Naive B cell (primary cell): ENCODE measurements at places on chromosomes 5 and 9.

DNA sequence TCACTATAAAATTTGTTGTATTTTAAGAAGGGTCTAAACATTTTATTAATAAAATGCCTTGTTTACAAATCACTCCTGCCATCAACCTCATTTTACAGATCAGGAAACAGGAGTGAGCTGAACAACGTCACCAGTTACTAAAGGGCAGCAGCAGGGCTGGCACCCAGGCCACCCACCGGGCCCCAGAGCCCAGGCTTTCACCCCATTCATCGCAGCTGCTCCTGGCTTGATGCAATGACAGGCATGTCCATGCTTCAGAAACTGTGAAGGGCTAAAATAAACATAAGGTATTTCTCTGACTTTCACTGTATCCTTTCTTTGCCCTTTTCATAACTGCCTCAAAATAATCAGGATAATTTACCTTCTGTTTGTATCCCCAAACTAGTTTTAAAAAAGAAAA, 18.1 kb downstream of the MED27 start:
- no peak for DNase-seq

- DNase-seq: peak; percentile 84
Observed at GRCh38 chr9:129068990-129069861, 11.7 kb upstream of the DOLPP1 start.

DNA sequence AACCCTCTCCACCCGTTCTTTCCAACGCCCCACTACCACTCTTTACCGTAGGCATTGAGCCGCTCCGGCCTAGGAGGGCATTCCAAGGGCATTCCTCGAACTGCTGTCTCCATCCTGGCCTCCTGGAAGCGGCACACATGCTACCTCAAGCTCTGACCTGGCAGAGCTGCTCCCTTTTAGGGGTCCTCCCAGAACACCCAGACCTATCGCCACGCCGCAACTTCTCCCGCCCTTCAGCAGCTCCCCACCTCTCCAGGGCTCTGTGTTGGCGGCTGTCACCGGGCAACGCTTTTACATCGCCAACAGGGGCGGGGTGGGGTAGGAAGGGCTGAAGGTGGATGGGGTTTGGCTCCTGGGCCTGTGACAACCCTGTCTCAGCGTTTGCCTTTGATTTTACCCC, 4.6 kb upstream of the MYORG start:
- no peak for DNase-seq

DNA sequence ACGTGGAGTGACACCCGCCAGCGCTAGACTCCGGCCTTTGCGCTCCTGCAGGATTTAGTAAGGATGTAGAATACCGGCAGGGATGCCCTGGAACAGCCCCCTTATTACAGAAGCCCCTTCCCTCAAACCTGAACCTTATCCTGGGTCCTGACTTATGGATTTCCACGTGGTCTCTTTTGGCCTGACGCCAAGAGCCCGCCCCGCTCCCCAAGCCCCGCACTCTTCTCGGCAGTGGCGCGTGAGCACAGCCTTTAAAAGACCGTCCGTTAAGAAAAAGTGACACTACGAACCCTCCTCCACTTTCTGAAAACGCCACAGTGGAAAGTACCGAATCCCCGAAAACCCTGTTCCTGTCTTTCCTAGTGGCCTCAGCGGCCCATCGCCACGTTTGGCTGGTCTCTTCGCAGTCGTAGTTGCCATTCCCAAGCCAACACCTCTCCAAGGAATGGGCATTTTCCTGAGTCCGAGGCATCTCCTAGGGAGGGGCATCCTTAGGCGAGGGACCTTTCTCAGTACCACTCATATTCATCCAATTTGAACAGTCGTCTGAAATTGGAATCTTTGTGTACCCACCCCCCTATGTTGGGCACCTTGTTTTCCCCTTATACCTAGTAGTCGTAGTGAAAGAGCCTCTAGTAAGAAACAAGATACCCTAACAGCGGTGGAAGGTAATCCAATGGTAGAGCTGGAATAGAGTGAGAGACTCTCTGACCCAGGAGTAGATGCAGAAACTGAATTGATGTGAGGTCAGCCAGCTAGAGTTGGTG, 732 bp upstream of the MCIDAS start:
- DNase-seq: no peak

DNA sequence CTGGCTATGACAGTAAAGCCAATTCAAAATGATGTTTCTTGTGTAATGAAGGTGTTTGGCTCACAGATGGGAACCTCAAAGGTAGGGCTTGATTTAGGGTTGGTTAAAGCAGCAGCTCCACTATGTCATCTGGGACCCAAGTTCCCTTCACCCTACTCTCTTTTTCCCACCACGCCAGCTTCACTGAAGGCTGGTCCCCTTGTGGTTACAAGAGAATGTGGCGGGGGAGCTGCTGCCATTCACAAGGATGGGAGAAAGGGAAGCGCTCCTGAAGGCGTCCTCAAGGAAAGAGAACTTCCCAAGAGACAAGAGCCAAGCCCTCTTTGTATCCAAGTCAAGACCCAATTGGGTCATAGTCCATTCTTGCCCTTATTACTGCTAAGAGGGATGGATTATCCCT, 72.7 kb downstream of the NTRK2 start:
- no peak for DNase-seq

GRCh38 chr5:127700237-127700766, 2.9 kb upstream of the CCDC192 start:
- no peak for DNase-seq

GRCh38 chr5:141223112-141223783, at the start of gene PCDHB14:
TSS of gene PCDHB14 (plus strand) at chr5:141223343. CDS start at chr5:141223506, 163 bp downstream.
- no peak for DNase-seq

DNA sequence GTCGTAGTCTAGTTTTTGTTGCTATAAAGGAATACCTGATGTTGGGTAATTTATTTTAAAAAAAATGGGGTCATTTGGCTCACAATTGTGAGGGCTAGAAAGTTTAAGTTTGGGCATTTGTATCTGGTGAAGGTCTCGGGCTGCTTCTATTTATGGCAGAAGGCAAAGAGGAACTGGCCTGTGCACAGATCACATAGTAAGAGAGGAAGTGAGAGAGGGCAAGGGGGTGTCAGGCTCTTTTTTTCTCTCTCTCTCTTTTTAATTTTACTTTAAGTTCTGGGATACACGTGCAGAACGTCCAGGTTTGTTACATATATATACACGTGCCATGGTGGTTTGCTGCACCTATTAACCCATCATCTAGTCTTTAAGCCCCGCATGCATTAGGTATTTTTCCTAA, 453.3 kb downstream of the DIRAS2 start:
- peak; percentile 71 for DNase-seq

DNA sequence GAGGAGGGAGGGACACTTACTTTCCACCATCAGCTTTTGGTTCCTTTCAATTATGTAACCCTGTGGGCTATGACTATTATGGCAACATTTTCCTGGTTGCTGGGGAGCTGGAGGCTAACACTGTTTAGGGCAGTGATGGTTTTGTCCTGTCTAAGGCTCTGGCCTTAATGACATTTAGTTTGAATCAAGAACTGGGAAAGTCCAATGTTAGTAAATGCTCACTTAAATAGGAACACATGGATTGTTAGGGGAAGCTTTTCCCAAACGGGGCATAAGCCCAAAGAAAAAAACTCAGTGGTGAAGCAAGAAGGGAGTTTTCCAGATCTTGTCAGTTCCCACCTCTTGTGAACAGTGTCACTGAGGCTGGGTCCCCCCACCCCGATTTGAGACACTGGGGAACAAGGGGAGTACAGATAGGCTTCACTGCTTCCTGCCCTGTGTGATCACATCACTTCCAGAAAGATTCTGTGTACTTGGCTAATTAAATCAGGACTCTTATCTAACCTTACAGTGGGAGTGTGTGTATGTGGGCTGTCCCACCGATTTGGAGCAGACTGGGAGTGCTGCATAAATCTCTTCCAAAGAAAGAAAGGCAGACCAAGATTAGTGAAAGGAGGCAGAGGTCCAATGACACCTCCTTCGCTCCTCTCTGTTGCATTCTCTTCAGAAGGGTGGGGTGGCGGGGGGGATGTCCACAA, 206.4 kb downstream of the PTTG1 start:
- no peak for DNase-seq

- no peak for DNase-seq
Observed at GRCh38 chr9:126626127-126626925, 12.6 kb downstream of the LMX1B start.

DNA sequence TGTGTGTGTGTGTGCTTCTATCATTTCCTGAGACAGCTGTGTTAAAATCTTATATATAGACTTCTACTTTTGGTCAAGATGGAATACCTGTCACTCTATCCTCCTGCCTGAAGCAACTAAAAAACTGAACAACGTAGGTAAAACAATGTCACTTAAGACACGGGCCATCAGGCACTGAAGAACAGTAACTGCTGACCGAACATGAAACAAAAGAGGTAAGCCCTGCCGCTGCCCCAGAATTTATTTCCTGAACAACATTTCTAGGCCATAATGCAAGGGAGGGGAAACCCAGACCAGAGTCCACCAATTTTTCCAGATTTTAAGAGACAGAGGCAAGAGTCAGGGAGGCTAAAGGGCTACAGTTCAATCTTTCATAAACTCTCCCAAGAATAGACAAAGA, 156.0 kb downstream of the CDC42SE2 start:
- DNase-seq: no peak

DNA sequence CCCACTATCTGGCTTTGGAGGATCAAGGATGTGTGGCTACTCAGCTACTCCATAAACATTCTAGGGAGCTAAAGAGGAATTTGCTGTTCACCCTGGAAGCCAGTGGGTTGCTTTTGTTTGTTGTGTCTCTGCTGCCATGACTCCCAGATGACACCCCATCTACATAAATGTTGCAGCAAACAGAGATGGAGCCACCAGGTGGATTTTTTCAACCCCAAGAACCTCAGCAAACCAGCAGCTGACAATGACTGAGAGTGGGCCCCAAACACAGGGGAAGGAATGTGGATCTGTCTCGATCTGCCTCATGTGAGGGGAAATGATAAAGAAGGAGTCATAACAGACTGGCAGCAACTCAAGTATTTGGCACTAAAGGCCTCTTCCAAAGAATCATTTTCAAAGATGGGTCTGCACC, 132.7 kb upstream of the TNC start:
- no peak for DNase-seq

- no peak for DNase-seq
Observed at GRCh38 chr9:21862871-21863270, 60.4 kb downstream of the MTAP start.

GRCh38 chr5:7261049-7261448, 134.9 kb upstream of the ADCY2 start:
- DNase-seq: no peak

DNA sequence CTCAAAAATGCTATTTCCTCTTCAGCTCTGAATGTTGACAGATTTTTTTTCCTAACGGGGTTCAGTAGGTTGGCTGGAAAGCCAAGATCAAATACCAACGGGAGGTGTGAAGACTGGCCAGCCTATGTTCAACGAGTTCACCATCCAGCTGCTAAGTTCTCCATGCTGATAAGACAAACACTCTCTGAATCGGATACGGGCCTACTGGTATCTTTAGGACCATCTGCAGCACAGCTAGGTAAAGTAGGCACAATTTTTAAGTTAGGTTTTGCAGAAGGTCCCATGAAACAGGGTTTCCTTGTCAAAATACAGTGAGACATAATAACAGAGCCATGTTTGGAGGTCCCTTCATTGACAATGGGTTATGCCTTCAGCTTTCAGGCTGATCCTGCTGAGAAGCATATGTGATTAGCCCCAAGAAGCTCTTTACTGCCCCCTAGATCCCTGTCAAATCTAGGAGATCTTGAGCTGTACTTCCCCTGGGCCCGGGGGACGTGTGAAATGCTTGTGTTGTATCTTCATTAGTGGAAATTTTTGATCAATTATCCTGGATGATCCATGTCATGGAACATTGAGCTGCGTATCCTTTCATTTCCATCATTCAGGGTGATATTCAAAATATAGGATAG, 60.6 kb downstream of the PGM5 start:
- DNase-seq: no peak

DNA sequence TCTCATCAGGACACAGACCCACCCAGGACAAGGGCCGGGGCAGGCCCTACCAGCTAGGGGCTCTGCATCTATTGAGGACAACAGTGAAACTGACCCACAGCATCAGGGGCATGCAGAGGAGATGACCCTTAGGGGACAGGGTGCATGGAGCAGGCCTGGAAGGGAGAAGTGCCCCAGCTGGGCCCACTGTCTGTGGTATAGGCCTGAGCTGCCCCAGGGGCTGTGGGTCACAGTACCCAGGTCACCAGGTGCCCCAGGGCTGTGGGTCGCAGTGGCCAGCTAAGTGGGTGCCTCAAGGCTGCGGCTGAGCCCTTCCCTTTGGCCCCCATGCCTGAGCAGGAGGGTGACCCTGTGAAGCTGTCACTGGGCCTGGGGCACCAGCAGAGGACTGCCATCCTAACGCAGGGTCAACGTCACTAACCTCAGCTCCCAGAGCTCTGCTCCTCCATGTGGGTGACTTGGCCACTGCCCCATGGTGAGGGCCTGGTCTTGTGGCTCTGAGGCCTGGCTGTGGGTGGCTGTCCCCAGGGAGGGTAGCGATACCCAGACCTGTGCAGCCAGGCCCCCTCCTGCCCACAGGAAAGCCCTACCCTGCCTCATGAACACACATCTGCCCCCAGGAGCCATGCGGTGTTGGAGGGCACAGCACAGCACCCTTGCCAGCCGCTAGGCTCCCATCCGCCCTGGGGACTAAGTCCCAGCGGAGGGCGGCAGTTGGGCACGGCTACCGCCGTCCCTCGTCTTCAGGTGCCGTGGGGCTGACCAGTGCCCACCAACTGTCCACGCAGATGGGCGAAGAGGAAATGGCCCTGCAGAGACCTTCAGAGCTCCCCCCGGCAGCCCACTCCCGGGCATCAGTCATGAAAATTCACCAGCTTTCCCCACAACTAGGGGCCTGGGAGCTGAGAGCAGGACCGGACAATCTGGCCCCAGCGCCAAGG, 4.9 kb downstream of the EDF1 start:
- DNase-seq: no peak

GRCh38 chr9:136051837-136052471, 43.1 kb downstream of the NACC2 start:
- no peak for DNase-seq

DNA sequence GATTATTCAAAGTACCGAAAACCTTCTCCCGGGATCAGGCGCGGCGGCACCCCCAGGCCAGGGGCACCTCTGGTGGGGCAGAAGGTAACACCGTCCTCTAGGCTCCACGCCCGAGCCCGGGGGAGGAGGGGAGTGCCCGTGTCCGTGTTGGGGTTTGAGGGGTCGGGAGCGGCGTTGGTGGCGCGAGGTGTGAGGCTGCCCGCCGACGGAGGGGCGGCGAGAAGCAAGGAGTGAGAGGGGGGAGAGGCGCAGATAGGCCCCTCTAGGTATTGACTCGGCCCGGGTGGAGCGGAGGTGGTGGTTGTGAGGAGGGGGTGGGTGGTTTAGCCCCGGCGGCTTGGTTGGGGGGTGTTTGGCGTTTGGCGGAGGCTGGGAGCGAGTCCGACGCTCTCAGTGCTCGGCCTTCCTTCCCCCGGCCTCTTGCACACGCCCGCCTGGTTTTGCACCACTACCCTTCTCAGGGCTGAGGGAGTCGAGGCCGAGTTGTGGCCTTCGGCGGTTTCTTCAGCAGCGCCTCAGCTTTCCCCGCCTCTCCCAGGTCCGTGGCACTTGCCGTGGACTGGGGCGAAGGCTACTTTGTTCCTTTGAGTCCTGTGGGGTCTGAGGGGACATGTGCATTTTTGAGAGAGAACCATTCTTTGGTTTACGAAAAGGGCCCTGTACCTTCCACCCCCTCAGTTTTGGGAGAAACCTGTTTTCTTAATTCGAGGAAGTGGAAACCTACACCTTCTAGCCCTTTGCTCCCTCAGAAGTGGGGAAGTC, 450 bp downstream of the GPBP1 start:
- DNase-seq: no peak

- DNase-seq: no peak
Observed at GRCh38 chr9:8168916-8169438, 369.4 kb upstream of the DMAC1 start.
